ENCODE measurements at places on chromosomes 6 and 20.

- no peak for DNase-seq
These were observed 41.1 kb downstream of the TFAP2A start for GRCh38 chr6:10373642-10374359.

DNA sequence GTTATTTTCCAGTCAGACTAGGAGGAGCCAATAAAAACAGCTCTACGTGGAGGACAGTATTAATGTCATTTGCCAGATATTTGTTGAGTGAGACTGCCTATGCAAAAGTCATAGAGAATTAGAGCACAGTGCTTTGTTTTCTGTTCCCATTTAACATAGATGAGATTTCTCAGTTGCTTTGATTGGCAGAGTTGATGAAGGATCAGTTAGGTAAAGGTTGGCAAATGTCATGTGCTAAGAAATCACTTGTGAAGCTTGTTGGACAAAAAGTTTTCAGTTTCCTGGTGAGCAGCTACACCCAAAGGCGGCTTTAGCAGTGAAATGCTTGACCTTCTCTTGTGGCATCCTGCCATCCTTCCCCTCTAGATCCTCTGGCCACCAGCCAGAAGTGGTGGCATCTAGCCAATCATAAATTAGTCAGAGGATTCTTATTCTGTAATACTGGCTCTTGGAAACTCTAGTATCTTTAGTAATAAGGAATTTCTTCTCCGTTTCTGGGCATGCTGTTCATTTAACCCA is 37.0 kb downstream of the BCKDHB start:
- DNase-seq, result no peak

GRCh38 chr20:14685183-14685582 is 347.8 kb upstream of the FLRT3 start:
- DNase-seq, result no peak

- DNase-seq, result no peak
These were observed 21.6 kb downstream of the SOBP start for GRCh38 chr6:107511511-107511993.

DNA sequence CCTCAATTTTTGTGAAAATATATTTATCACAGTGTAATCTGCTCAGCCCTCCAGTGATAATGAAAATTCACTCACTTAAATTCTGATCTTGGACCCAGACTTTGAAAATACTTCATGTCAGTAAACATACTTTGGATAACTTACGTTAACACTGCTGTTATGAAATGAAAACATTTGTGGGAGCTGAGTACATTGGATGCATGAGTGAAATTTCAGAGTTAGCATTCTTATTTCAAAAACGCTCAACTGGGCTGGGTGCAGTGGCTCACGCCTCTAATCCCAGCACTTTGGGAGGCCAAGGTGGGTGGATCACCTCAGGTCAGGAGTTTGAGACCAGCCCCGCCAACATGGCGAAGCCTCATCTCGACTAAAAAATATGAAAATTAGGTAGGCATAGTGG is 196.4 kb downstream of the UTRN start:
- DNase-seq, result no peak

DNA sequence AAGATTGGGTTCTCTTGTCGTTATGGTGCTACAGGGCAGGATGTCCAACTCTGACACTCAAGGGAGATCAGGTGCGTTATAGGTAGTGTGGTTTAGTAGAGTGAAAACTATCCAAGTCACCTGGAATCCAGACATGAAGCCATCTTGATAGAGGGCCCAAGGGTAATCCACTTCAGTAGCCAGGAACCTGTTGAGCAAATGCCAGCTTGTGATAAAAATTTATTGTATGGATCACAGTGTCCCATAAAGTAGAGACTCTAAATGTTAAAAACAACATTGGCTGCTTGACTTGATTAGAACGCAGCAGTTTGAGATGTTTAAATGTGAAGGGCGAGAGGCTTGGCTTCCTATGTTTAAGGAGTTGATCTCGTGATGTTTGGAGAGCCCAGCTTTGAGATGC is 105.7 kb upstream of the GMDS start:
- no peak for DNase-seq

- no peak for DNase-seq
These were observed 259.7 kb upstream of the CHD6 start for GRCh38 chr20:41877911-41878310.

GRCh38 chr6:19303383-19303782 is 533.8 kb upstream of the ID4 start:
- peak; percentile 18 for DNase-seq

DNA sequence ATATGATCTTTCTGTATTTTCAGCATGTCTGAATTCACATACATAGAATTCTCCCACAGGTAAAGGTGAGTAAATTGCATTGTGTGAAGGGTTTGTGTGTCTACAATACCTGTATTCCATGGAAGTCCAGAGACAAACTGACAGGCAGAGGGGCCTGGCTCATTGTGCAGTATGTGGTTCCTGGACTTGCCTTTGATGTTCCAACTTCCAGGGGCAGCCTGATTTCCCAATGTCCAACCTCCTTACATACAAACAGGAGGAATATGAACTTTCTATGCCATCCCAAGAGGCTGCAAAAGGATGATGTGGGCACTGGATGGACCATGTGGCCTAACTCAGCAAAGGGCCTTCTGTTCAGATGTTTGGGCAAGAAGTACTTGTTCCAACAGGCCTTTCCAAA is 58.5 kb downstream of the LYRM4 start:
- DNase-seq, result no peak

GRCh38 chr6:45548657-45549515 is 171.2 kb upstream of the SUPT3H start:
- no peak for DNase-seq

GRCh38 chr20:44448753-44449546 is 26.7 kb upstream of the TTPAL start:
- DNase-seq, result no peak

GRCh38 chr20:3162080-3162611 is 2.5 kb upstream of the FASTKD5 start:
- DNase-seq, result no peak

DNA sequence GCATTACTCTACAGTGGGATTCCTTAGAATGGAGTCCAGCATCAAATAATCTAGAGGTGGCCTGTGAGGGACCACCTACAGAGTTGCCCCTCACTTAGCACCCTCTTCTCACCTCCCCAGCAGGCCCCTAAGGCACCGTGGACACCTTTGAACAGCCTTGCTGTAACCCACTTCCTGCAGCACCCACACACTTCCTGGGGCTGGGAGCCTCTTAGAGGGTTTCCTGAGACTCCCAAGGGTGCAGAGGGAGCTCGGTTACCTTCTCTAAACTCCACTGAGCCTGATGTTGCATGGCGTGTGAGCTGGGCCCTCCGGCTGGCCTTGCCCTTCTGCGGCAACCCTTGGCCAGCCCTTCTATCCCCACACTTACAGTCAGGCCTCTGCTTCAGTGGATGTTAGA is 7.3 kb upstream of the SIRPG start:
- no peak for DNase-seq

DNA sequence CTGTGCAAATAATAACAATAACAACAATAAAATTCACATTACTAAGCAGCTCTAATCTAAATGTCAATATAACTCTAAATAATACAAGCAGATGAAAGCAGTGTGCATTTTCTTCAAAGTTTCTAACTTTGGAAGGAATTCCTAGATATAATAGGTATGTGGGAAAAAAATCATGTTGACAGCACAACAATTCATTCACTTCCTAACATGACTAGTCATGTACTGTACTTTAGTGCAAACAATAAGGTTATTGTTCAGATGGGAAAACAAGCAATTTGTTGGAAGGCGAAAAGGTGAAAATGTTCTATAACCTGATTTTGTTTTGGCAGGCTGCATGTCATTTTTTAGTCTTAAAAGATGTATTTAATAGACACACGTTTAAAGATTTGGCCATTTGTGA is 484.3 kb upstream of the JAG1 start:
- no peak for DNase-seq

DNA sequence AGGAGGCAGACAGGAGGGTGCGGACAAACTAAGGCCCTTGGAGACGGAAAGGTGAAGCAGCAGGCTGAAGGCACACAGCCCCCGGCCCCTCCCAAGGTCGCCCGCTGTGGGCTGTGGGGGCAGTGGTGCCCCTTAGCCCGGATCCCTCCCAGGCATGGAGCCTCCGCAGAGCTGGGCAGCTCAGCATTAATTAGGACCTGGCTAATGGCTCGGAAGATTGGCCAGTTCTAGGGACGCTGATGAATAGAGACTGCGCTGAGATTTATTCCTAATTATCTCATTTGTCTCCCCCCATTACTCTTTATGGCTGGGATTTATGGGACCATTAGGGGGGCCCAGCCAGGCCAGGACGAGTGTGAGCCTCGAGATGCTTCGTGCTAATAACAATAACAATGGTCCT is 20.4 kb downstream of the MDFI start:
- no peak for DNase-seq

DNA sequence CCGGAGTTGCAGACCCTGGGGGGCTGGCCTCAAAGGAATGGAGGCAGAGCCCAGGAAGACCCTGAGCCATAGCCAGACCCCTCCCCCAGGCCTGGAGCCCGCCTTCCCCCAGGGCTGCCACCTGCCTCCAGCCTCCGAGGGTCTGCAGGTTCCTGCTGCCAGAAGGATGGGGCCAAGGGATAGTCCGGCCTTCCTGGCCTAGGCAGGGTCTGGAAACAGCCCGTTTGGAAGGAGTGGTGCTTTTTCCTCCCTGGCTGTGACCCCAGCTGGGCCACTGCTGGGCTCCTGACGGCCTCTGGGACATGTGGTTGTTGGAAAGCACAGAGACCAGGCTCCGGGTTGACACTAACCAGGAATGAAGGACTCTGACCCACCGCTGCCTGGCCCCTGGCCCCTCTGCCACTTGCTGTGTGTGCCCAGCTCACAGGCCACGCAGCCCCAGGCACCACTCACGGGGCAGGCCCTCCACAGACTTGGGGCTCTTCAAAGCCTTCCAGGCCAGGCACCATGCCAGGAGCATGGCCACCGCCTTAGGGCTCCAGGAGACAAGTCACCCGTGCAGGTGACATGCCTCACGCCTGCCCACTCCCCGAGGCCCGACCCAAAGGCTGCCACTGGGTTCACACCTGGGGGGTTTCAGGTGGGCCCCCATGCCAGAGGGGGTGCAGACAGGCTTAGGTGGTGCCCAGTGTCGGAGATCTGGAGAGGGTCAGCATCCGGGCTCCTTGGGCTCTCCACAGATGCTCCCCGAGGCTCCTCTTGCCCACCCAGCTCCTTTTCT is 3.9 kb upstream of the LAMA5 start:
- no peak for DNase-seq

DNA sequence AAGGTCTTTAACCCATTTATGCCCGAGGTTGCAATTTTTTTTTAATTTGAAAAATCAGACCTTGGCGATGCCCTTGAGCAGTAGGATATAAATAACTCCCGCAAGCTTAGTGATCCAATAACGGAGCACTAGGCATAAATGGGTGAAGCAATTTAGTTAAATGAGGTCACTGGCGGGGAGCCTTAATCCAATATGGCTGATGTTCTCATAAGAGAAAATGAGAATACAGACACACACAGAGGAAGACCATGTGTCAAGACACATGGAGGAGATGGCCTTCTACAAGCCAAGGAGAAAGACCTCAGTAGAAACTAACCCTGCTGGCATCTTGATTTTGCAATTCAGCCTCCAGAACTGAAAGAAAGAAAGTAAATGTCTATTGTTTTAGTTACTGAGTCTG is 735 bp downstream of the SIRPG start:
- DNase-seq, result no peak

DNA sequence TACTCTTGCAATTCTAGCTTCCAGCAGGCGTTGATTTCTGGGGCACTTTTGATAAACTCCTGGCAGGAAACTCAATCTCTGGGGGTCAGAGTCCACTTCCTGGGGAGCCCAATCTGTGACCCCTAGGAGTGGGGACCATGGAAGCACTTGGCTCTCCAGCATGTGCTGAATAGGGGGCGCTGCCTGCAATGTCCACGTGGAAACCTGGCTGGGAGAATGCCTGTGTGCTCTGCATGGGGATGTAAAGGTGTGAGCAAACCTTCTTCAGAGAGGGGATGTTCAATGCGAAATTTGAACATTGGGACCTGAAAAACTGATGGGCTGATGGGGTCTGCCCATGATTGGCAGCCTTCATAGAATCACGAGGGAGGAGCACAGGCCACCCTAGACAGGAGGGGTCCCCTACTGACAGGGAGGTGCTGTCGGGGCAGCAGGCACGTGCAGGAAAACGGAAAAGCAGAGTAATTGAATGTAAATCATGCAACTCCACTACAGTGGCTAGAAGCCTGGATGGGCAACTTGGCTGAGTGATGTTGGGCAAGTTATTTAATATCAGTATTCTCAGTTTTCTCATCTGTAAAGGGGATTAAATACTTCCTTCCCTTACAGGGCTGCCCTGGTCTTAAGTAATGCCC is 47.8 kb downstream of the CEP43 start:
- no peak for DNase-seq

- DNase-seq, result no peak
These were observed 36.6 kb downstream of the CRISP2 start for GRCh38 chr6:49676671-49677281.

- DNase-seq, result no peak
These were observed 42.0 kb downstream of the JARID2 start for GRCh38 chr6:15287670-15288375.

- DNase-seq, result no peak
These were observed 252.7 kb downstream of the KHDC1L start for GRCh38 chr6:72972579-72972978.

GRCh38 chr6:44969446-44970185 is 358.5 kb upstream of the RUNX2 start:
- no peak for DNase-seq

- DNase-seq, result no peak
These were observed 349.9 kb downstream of the ARHGAP18 start for GRCh38 chr6:129359811-129360681.

DNA sequence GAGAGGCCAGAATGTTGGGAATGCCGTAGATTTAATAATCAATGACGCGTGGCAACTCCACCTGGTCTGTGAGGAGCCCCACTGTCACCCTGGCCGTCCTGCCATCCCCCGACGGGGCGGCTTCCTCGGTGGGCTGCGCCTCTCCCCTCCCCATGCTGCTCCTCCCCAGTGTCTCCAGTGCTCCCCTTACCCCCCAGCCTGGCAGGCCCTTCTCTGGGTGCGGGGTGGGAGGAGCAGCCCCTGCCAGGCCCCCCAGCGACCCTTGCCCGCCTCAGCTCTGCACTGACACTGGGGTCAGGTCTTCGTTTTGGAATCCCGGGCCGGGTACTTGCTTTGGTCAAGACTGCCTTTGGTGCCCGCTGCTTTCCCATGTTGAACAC is 82.3 kb upstream of the FRMD1 start:
- no peak for DNase-seq

- DNase-seq, result no peak
These were observed 151.4 kb downstream of the ID4 start for GRCh38 chr6:19988555-19988954.

GRCh38 chr6:77986380-77987034 is 333.7 kb downstream of the MEI4 start:
- no peak for DNase-seq

DNA sequence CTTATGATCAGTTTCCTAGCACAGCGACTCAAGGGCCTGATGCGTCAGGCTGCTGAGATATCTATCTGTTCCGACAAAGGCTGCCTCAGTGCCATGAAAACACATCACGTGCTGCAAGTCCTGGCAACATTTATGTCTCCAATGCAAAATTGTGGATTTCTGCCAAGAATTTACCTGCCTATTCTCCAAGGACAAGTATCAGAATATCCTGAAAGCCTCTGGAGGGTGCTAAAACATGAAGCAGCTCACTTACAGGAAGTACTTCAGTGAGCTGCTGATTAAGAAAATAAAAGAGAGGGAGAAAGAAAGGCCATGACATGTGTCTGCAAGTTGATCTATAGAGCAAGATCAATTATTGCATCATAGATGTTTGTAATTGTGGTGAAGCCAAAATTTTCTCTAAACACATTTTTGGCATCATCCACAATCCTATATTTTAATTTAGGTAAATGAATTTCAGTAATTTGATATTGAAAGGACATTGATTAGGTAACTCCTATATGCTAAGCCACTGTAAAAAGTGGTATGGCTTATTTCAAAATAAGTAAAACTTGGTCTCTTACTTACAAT is 25.8 kb upstream of the TPBG start:
- no peak for DNase-seq
